Stimulated activated CD8-positive, alpha-beta memory T cell treated with anti-CD3 and anti-CD28 coated beads, Interleukin-12 subunit alpha, Interleukin-12 subunit beta, amount 100 ng/mL, for 1 hour (primary cell): ENCODE measurements at places on chromosomes 5 and 9.

- DNase-seq = no peak
Measured at GRCh38 chr5:107876261-107876660, 205.5 kb upstream of the EFNA5 start.

GRCh38 chr5:168948746-168949145 lies 352.2 kb downstream of the SLIT3 start:
- no peak for DNase-seq

GRCh38 chr9:17081351-17081750 lies 53.5 kb upstream of the CNTLN start:
- DNase-seq = no peak

DNA sequence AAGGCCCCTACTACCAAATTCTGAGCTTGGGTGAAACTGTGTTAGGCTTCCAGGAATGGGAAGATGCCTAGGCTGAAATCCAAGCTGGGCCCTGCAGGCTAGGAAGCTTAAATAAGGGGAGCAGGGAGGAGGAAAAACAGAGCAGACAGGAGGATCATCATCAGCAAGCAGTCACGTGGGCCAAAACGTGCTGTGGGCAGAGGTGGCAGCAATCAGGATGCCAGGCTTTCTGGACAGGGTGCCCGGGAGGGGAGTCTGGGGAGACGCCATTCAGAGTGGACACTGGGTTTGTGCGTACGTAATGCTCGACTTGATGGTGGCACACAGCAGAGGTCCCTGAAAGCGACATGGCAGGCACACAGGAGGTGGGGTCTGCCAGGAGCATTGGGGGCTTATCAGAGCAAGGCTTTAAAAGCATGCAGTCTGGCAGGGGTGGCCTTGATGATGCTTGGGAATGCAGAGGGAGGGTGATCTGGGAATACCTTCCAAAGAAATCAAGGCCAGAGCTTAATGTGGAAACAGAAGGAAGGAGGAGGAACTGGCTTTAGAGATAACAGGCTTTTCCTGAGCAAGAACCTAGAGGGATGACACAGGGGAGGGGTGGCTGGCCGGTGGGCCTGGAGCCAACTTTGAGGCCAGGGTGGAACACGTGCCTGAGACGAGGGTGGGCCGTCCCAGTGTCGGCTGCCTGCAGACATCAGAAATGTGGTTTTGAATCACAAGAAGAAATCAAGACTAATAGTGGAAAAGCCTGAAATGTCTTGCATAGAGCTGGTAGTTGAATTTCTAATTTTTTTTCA lies 212.5 kb downstream of the GADD45G start:
- no peak for DNase-seq

- DNase-seq = no peak
Measured at GRCh38 chr5:9766581-9766980, 136.4 kb upstream of the TAS2R1 start.
